ENCODE measurements at places on chromosomes 2 and 18.

- no peak for DNase-seq
These were observed 106.8 kb downstream of the ALPK2 start for GRCh38 chr18:58522132-58522531.

DNA sequence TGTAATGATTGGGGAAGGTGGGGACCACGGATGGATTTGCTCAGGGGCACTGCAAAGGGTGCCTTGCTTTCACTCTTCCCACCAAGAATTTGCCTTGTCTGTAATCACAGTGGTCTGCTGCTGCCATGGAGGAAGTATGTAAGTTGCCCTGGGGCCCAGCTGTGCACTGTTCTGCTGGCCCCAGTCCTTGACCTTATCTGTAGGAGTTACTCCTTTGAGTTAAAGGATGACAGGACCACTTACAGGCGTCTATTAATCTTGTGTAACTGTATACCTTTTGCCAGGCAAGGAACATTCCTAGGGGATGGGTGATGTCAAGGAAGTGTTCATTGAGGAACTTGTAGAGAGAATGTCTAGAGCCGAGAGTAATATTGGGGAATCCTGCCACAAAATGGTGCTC lies 212.8 kb upstream of the LRRTM1 start:
- no peak for DNase-seq

DNA sequence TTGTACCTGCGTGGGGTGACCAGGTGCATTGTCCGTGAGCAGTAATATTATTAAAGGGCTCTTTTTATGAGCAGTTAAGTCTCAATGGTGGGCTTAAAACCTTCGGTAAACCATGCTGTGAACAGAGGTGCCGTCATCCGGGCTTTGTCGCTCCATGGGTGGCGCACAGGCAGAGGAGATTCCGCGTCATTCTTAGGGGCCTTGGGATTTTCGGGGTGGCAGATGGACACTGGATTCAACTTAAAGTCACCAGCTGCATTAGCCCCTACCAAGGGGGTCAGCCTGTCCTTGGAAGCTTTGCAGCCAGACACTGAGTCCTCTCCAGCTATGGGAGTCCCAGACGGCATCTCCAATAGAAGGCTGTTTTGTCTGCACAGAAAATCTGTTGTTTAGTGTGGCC lies 107.7 kb downstream of the NFATC1 start:
- no peak for DNase-seq

GRCh38 chr2:201678401-201678800 lies 20.0 kb downstream of the MPP4 start:
- no peak for DNase-seq

GRCh38 chr18:2901423-2901985 lies 54.7 kb downstream of the EMILIN2 start:
- DNase-seq, result no peak

- no peak for DNase-seq
These were observed 2.8 kb downstream of the KCNG2 start for GRCh38 chr18:79800371-79801180.

- DNase-seq, result no peak
These were observed 40.0 kb upstream of the FRZB start for GRCh38 chr2:182906454-182906853.

DNA sequence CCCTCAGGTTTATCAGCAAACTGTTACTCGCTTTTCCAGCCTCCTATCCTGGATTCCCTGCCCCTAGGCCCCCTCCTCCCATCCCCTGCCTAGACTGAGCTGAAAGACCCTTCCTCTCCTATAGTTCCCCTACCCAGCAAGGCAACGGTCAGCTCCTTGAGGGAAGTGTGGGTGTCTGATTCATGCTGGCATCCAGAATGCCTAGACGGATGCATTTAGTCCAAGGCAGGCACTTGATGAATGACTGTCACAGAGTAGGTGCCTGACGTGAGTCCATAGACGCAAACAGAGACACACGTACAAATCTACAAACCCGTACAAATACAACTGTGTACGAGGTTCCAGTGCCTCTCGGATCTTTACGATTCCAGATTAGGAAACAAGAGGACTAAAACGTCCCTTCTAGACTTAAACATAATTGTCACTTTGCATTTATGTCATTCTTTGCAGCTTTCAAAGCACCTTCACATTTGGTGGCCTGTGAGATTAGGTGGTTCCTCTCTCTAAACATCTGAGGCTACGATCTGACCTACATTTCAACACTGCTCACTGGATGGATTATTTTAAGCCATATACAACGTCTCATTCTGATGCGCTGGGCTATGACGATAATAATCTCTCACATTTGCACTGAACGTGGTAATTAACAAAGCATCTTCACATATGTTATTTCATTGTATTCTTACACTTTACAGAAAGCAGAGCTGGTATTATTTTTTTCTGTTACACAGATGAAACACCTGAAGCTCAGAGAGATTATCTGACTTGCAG lies 36.7 kb downstream of the DNMT3A start:
- no peak for DNase-seq

GRCh38 chr2:214484701-214485100 lies 73.8 kb downstream of the VWC2L start:
- DNase-seq, result no peak

DNA sequence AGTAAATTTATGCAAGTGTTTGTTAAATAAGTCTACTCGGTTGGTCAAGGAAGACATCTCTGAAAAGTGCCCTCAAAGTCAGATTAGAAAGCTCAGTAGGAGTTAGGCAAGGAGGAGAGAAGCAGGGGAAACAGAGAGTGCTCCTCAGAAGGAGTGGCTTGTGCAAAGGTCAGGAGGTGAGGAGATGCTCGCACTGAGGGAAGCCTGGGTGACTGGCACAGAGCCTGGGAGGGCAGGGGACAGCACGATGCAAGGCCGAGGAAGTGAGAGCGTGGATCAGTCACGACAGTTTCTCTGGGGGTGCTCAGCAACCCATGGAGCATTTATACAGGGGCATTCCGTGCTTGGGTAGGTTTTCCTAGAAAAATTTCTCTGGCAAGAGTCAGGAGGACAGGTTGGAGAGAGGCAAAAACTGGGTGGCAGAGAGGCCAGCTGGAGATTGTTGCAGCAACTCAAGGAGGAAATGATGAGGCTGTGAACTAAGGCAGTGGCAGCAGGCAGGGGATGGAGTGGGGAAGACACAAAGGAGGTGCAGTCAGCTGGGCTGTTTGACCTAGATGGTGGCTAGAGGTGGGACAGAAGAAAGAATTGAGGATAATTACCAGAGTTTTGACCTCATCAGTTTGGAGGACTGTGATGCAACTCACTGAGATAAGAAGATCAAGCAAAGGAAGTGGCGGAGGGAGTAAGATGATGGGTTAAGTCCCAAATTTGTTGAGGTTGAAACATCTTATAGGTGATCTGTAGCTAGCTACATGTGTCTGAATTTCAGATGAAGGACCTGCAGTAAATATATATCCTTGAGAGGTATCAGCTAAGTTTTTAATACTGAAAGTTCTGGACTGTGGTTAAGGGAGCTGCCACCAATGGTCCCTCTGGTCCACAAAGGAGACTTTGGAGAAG lies 52.4 kb downstream of the BCL2 start:
- no peak for DNase-seq

GRCh38 chr2:5969303-5969702 lies 277.1 kb downstream of the SOX11 start:
- no peak for DNase-seq

GRCh38 chr2:68643011-68643873 lies at the start of gene PROKR1:
Gene PROKR1, plus strand, starts transcription at chr2:68643579. Its CDS starts 2,243 bp downstream, at chr2:68645822.
- no peak for DNase-seq

DNA sequence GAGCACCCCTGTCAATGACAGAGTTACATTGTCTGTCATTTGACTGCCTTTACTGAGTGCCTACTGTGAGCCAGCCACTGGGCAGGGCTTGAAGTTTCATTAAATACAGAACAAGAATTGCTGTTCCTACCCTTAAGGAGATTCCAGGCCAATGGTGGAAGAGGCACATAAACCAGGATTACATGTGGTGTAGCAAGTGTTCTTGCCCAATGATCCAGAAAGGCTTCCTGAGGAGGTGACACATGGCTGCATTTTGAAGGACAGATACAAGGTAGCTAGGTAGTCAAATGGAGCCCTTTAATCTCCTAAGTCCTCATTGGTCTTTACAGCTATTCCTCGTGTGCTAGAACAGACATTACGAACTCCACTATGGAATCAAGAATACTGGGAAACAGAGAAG lies 312.7 kb downstream of the ETAA1 start:
- no peak for DNase-seq

DNA sequence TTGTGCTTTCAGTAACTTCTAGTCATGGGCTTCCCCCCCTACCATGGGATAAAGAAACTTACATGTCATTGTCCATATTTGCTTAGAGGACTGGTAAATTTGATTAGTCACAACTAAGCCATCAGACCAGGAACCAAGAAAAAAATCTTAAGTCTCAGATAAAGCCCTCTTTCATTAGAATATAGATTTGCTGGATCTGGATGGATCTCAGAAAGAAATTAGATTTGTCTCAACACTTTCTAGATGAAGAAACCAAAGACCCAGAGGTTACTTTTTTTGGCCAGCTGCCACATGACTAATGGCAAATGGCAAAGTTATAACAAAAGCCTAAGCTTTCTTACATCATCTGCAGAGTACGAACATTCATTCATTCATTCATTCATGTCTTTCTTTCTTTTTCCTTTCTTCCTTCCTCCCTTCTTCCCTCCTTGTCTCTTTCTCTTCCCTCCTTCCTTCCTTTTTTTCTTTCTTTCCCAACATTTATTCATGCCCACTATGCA lies 60.2 kb downstream of the CDCA7 start:
- no peak for DNase-seq

GRCh38 chr18:62346333-62347088 lies 21.4 kb downstream of the TNFRSF11A start:
- no peak for DNase-seq

GRCh38 chr18:532018-532417 lies 31.5 kb upstream of the COLEC12 start:
- no peak for DNase-seq

- DNase-seq, result no peak
These were observed 136.5 kb upstream of the CTDP1 start for GRCh38 chr18:79542876-79543750.

- no peak for DNase-seq
These were observed 93.2 kb upstream of the DLX2 start for GRCh38 chr2:172195836-172196376.

- no peak for DNase-seq
These were observed 10.5 kb downstream of the DRC1 start for GRCh38 chr2:26412091-26412673.

DNA sequence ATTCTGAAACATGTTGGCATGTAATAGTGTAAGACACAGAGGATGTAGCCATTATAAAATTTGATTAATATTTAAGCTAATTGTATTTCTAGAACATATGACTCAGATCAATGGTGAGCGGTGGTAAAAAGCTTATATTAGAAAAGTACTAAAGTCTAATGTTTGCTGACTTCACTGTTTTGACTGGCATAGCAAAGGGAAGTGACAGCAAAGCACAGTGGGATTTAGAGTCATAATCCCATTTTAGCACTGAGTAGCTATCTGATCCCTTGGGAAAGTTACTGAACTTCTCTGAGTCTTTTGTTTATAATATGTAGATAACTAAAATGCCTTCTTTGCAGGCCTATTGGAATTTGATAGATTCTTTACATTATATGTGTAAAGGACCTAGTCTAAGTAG lies 60.4 kb downstream of the KIAA1328 start:
- no peak for DNase-seq

DNA sequence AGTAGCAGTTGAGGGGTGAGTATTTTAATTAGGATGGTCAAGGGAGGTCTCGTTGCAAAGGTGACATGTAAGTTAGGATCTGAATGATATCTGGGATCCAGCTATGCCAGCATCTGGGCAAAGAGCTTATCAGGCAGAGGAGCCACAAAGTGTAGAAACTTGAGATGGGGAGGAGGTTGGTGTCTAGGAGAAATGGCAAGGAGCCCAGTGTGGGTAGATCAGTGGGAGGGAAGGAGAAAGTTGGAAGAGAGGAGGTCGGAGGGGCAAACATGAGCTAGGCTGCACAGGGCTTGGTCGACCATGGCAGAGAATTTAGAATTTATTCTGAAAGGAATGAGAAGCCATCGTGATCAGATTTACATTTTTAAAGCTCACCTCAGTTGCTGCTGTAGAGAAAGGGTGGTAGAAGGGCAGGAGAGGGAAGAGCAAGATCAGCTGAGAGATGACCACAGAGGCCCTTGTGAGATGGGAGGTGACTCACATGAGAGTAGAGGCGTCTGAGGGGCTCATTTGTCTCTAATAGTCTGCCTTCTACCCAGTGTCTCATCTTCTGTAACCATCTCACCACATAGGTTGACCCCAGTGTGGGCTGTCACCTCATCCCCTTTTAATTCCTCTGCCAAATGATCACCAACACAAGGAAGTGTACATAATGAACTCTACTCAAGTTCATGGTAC lies 170.0 kb downstream of the ETAA1 start:
- DNase-seq, result no peak

DNA sequence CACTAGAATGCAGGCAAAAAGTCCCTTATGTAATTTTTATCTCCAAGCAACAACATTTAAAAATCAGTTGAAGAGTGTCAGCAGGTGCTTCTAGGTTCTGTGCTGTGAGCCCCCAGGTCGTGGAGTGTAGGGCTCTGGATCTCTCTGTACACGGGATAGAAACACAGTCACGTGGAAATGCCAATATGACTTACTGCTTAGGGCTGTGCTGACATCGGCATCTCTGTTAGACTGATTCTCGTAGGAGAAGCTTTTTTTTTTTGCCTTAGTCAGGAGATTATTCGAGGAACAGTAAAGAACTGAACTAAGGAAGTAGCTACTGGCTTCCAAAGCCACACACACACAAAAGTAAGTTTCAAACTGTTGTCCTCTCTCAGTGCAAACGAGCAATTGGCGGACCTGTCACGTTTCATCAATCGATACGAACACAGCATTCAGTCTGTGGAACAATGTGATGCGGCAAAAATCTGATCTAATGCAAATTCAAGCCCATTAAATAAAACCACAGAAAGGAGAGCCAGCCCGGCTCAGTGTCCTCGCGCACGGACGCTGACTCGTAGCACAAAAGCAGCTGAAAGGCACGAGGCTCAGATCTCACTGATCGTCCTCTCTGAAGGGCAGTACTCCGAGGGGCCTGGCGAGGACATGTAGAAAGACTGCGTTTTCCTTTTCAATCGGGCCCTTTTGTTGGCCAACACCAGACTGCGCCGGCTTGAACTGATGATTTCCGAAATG lies 41.5 kb downstream of the PRELID3A start:
- DNase-seq, result no peak

- DNase-seq, result no peak
These were observed 291.3 kb upstream of the REG3G start for GRCh38 chr2:78734221-78734620.

GRCh38 chr18:34098109-34098508 lies 126.6 kb downstream of the NOL4 start:
- DNase-seq, result no peak

GRCh38 chr2:73836141-73836943 lies 7.6 kb downstream of the STAMBP start:
- DNase-seq, result no peak

All from SHP77 treated with DMSO at 0.1 percent for 48 hours (cell line).